Karpas-422 (cell line): ENCODE measurements at places on chromosomes 11 and 22. TPM values are rescaled to one million over a fixed set of nuclear protein-coding genes. Genes with fewer than 3 reads are reported as not detected.

CRYAB gene
- total RNA-seq, result not detected in 2 replicates

DDX25 gene
- not detected in 2 replicates for total RNA-seq

TNRC6B gene
- 32.0 and 41.1 TPM in 2 replicates for total RNA-seq

DNA sequence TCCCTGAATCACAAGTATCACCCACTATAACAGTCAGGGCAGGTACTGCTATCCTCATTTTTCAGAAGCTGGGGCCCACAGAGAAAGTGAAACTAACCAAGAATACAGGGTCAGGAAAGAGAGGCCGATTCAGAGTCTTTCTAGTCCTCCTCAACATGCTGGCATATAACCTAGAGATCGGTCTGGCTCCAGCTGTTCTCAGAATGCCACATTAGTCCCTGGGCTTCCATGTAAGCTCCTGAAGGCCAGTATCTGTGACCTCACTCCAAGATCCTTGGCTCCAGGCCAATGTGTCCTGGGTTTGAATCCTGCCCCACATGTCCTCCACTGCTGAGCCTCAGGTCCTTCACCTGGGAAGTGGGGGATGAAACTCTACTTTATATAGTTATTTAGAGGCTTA lies 50.4 kb downstream of the TENM4 start:
- no peak for DNase-seq
- no peak overlapping the region for H3K4me3 ChIP-seq
- no peaks in the 10 kb centered on the region for H3K27me3 ChIP-seq
- no peaks in the 10 kb centered on the region for H3K36me3 ChIP-seq
- no peak overlapping the region for H3K27ac ChIP-seq

DNA sequence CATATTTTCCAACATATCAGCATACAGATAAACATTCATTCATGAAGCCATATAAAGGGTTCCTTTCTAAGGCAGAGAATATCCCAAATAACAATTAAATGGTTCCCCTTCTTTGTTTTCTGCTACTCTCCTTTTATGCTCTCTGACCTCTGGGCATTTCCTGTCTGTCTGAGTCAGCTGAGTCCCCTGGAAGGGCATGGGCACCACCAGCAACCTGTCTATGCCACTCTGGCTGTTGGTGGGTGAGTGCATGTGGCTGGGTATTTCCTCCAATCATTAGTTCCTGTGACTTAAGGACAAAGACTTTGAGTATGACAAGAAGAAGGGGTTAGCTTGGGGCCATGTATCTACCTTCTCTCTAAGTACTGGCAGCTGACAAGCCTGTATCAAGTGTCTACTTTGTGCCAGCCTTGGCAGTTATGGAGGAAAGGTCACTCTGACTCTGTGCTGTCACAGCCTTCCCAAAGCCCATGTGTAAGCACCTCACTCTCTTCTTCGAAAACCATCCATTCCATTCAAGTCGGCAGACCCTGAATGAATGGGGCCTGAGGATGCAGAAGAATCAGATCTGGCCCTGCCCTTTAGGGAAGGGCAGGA lies 86.3 kb upstream of the PHOX2A start:
- no peaks in the 10 kb centered on the region for H3K27me3 ChIP-seq
- no peak overlapping the region for H3K4me3 ChIP-seq
- H3K36me3 ChIP-seq, result no peaks in the 10 kb centered on the region
- DNase-seq, result no peak
- H3K27ac ChIP-seq, result no peak overlapping the region

DNA sequence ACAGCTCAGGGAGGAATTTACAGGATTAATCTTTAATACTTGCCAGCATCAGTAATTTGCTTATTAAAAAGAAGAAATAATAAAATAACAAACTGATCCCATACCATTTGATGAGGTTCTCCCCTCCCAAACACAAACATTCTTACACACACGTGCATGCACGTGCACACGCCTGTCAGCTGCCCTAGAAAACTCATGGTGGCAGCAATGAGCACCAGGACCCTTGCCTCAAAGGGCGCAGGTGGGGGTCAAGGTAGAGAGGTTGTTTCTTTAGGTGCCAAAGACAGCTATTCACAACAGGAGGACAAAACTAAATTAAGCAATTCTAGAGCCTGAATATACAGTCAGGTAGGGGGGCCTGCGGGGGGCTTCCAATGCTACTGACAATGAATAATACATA lies 219.3 kb downstream of the BUD13 start:
- DNase-seq, result no peak
- H3K27ac ChIP-seq, result no peak overlapping the region
- H3K4me1 ChIP-seq, result no peaks in the 10 kb centered on the region
- no peaks in the 10 kb centered on the region for H3K36me3 ChIP-seq
- no peaks in the 10 kb centered on the region for H3K27me3 ChIP-seq
- no peak overlapping the region for H3K4me3 ChIP-seq

DNA sequence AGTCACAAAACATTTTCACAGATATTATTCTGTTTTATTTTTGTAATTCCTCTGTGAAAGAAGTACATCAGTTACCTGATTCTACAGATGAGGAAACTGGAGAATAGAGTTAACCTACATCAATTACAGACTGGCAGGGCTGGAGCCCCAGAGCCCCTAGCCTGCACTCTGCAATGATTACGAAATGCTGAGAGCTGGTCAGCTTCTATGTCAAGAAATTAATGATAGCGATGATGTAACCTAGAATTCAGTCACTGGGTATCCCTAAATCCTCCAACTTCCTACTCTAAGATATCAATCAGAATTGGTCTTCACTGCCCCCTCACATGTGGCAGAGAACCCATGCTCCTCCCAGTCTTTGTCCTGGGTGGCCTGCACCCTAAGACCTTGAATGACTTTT lies 273.5 kb upstream of the PLET1 start:
- no peak overlapping the region for H3K27ac ChIP-seq
- no peak overlapping the region for H3K4me3 ChIP-seq
- no peak for DNase-seq
- no peaks in the 10 kb centered on the region for H3K36me3 ChIP-seq
- peaks cover 14% of the 10 kb centered on the region for H3K4me1 ChIP-seq
- no peaks in the 10 kb centered on the region for H3K27me3 ChIP-seq

DNA sequence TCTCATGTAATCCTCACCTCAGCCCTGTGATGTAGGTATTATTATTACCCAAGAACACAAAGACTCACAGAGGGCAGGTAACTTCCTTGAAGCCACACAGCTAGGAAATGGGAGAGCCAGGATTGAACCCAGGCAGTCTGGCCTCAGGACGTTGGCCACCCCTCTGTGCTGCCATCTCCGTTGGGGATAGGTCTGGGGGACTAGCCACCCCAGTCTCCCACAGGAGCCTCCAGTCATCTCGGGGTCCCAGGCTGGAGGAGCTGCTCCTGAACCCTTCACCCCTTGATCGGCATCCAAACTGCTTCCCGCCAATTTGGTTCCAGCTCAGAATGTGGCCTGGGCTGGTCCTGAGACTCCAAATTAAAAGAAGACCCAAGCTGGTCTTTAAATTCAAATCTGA lies 10.4 kb upstream of the TCF20 start:
- H3K27me3 ChIP-seq, result no peaks in the 10 kb centered on the region
- no peak overlapping the region for H3K4me3 ChIP-seq
- H3K36me3 ChIP-seq, result no peaks in the 10 kb centered on the region
- no peak for DNase-seq
- H3K27ac ChIP-seq, result no peak overlapping the region

GRCh38 chr11:47468598-47469214 lies 19.8 kb upstream of the RAPSN start:
- 0 out of 2 replicates have a peak overlapping the region, but pooled peaks have one; percentile 36 for H3K27ac ChIP-seq
- H3K27me3 ChIP-seq, result no peaks in the 10 kb centered on the region
- peaks cover 45% of the 10 kb centered on the region; the same call in 1 of the 2 replicates for H3K36me3 ChIP-seq
- no peak overlapping the region for H3K4me3 ChIP-seq
- DNase-seq, result no peak
- H3K4me1 ChIP-seq, result peaks cover 57% of the 10 kb centered on the region

DNA sequence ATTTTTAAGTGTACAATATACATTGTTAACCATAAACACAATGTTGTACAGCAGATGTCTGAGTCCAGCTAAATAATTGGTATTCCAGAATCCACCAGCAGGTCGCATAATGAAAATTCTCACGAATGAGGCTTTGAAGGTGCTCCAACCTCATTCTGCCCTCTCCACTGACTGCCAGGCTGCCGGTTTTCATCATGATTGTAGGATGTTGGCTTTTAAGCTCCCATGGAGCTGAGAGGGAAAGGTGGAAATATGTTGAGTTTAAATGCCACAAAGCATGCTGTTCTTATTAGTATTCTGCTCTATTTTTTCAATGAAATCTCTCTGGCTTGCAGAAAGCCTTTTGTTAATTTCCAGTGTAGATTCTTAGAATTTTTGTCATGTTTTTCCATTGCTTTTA lies 337.2 kb upstream of the DDI1 start:
- no peak overlapping the region for H3K27ac ChIP-seq
- H3K4me3 ChIP-seq, result no peak overlapping the region
- no peaks in the 10 kb centered on the region for H3K27me3 ChIP-seq
- H3K36me3 ChIP-seq, result no peaks in the 10 kb centered on the region

GRCh38 chr11:33068611-33069340 lies 29.4 kb downstream of the TCP11L1 start:
- peaks cover 17% of the 10 kb centered on the region for H3K4me1 ChIP-seq
- no peaks in the 10 kb centered on the region for H3K27me3 ChIP-seq
- no peak overlapping the region for H3K4me3 ChIP-seq
- peaks cover 28% of the 10 kb centered on the region for H3K36me3 ChIP-seq
- DNase-seq, result no peak

DNA sequence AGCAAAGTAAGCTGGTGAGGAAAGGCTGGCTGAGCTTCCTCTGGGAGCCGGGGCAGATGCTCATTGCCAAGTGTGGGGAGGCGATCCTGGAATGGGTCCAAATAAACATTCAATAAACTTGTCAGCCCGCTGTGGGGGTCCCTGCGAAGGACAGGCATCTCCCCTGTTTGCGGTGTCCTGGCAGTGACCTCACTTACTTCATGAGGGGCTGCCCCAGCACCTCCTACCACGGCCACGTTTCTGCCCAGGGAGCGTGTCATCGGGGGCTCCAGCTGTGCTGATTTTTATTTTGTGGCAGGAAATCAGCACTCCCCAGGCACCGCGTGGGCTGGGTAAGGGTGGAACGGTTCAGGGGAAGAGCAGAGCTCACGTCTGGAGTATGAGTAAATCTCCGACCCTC lies 493.9 kb upstream of the B3GAT1 start:
- H3K4me1 ChIP-seq, result no peaks in the 10 kb centered on the region
- no peaks in the 10 kb centered on the region for H3K27me3 ChIP-seq
- H3K36me3 ChIP-seq, result no peaks in the 10 kb centered on the region
- H3K4me3 ChIP-seq, result no peak overlapping the region
- DNase-seq, result no peak

DNA sequence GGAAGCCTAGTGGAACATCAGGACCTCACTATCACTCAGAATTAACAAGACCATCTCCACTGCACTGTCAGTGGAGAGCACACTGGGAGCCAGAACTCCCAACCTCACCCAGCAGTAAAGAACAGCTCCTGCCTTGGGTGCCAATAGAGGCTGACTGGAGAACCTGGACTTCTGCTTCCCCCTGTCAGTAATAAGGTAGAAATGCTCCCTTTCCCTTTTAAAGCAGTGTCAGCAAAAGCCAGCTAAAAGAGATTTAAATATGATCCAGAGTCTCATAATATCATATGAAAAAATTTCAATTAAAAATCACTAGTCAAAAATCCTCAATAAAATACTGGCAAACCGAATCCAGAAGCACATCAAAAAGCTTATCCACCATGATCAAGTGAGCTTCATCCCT lies 82.8 kb downstream of the SPATA19 start:
- no peaks in the 10 kb centered on the region for H3K4me1 ChIP-seq
- H3K27me3 ChIP-seq, result no peaks in the 10 kb centered on the region
- no peak for DNase-seq
- no peak overlapping the region for H3K4me3 ChIP-seq
- H3K27ac ChIP-seq, result no peak overlapping the region
- no peaks in the 10 kb centered on the region for H3K36me3 ChIP-seq

DNA sequence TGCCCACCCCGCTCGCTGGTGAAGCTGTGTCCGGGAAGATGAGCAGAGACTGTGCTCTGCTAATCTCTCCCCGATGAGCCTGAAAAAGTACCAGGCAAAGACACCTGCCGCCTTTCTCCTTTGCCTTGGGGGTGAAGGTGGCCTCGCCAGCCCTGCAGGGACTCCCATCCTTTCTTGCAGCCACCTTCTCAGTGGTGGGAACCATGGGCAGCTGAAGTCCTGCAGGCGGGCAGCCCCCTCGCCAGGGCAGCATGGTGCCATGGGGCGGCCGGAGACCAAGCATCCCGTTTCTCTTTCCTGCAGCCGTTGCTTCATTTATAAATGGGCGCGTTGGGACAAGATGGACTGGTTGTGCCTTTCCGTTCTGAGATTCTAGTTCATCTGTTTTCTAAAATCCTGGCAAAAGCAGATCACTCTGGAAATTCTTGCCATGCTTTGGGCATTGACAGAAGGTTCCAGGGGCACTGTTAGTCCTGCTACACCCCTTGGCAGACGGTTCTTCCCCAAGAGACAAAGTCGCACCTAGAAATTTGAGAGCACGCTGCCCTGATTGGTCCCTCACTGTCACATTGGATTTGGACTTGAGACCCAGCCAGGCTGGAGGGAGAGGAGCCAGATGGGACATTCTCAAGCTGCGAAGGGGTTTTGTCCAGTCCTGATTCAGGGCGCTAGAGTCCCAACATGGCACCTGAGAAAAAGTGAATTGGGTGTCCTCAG lies 7.5 kb downstream of the CTTN start:
- peaks cover 14% of the 10 kb centered on the region for H3K4me1 ChIP-seq
- DNase-seq, result no peak
- no peak overlapping the region for H3K27ac ChIP-seq
- peaks cover 44% of the 10 kb centered on the region for H3K36me3 ChIP-seq
- no peak overlapping the region for H3K4me3 ChIP-seq
- no peaks in the 10 kb centered on the region for H3K27me3 ChIP-seq

DNA sequence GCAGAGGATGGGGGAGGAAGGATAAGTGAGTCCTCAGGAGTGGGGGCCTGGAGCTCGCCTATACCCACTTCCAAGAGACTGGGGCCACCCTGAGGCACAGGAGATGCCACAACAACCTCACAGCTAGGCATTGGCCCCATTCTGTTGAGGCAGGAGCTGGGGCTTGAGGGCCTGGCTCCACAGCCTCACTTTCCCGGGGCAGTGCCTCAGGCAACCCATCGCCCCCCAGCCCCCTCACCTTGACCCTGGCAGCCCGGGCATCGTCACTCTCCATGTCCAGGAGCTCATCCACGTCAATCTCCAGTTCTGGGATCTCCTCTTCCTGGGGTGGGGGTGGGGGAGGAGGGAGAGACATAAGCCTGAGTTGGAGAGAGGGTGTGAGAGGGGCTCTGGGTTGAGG lies 1.8 kb downstream of the PPP1R14B start:
- DNase-seq, result peak; percentile 40

DNA sequence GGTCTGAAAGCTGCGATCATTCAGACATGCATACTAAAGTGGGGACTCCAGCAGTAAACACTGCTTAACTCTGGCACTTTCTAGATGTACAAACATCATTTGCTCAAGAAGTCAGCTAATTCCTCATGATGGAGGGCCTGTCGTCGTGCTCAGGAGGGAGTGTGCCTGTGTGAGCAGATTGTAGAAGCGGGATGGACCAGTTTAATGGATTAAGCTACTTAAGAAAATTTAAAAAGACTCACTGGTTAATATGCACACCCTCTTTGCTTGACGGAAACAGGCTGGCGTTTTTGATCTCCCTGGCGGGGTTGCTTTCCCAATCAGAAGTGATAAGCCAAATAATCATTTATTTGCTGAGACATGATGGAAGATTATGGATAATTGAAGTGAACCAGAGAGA lies 79.0 kb downstream of the LDLRAD3 start:
- DNase-seq, result no peak
- no peak overlapping the region for H3K4me3 ChIP-seq
- no peaks in the 10 kb centered on the region for H3K4me1 ChIP-seq
- H3K36me3 ChIP-seq, result no peaks in the 10 kb centered on the region
- H3K27me3 ChIP-seq, result no peaks in the 10 kb centered on the region
